ENCODE measurements at places on chromosomes 4 and X.
A peak's percentile ranks its signal among the peaks of the same experiment; 100 is the strongest.

- no peak for DNase-seq
These were observed 2313.3 kb downstream of the ARAP2 start for GRCh38 chr4:33931026-33931425.

- DNase-seq, result no peak
These were observed 166.5 kb downstream of the PRR32 start for GRCh38 chrX:126985981-126986380.

- DNase-seq, result no peak
These were observed 53.7 kb downstream of the ZFX start for GRCh38 chrX:24203072-24203808.

- no peak for DNase-seq
These were observed 41.4 kb upstream of the PHF8 start for GRCh38 chrX:54085666-54086065.

- DNase-seq, result no peak
These were observed 23.1 kb downstream of the BANK1 start for GRCh38 chr4:101813604-101814003.

- no peak for DNase-seq
These were observed 228.8 kb downstream of the SPCS3 start for GRCh38 chr4:176548571-176548970.

DNA sequence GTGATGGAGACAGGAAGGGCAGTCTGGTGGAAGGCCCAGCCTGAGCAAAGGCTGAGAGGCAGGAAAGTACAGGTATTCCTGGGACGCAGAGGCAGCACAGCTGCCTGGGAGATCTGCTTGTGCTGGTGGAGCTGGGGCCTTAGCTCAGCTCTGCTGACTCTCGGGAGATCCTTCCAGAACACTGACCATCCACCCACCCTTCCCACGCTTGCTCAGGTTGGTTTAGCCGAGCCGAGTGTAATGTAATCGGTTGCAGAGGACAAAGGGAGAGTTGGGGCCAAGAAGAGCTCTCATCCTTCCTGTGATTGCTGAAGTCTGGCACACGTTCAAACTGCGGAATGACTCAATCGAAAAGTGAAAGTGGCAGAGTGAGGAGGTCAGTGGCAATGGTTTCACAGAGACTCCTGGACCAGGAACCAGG is 43.1 kb upstream of the GPR78 start:
- no peak for DNase-seq

DNA sequence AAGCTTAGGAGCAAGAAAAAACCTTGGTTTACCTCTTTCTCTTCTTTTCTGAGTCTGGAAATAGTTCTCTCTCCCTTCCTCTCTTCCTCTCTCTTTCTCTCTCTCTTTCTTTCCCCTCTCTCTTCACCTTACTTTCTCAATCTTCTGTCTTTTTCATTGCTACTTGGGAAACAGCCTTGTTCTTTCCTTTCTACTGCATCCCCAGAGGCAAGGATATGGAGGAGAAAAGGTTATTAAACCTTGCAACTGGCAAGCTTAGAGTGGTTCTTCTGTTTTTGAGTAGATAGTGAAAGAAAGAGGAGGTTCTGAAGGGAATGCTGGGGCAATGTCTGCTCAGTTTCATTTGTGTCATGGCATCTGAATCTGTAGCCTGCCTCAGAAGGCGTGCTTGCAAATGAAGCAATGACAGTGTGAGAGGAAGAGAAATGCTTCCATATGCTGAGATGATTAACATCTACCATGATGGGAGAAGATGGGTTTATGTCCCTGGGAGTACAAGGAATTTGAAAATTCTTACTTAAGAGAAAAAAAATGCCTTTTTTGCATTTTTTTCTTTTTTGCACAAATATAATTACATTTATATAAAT is 190.6 kb downstream of the CEP135 start:
- DNase-seq, result no peak

GRCh38 chr4:57374866-57375595 is 264.8 kb upstream of the IGFBP7 start:
- no peak for DNase-seq

- DNase-seq, result no peak
These were observed 304 bp upstream of the SPIN2A start for GRCh38 chrX:57137501-57137900.

GRCh38 chr4:125440814-125441213 is 126.1 kb downstream of the FAT4 start:
- DNase-seq, result no peak

GRCh38 chr4:83605210-83605609 is 69.3 kb downstream of the GPAT3 start:
- no peak for DNase-seq

DNA sequence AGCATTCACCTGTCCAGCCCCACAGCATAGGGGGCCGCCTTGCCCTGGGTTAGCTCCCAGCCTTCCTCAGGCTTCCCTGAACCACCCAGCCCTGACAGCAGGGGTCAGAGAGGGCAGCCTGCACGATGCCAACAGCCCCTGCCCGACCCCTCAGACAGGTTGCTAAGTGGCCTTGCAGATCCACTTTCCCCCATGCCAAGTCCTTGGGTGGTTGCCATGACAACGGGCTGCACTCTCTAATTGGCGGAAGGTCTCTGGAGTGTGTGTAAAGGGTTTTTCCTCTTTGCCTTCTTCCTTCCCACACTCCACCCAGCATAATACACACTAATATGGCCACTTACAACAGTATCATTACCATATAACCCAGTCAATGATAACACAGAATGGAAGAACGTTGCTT is 99.6 kb upstream of the AFAP1 start:
- peak; percentile 98 for DNase-seq

- no peak for DNase-seq
These were observed 82.2 kb upstream of the PRPS2 start for GRCh38 chrX:12709047-12709446.

DNA sequence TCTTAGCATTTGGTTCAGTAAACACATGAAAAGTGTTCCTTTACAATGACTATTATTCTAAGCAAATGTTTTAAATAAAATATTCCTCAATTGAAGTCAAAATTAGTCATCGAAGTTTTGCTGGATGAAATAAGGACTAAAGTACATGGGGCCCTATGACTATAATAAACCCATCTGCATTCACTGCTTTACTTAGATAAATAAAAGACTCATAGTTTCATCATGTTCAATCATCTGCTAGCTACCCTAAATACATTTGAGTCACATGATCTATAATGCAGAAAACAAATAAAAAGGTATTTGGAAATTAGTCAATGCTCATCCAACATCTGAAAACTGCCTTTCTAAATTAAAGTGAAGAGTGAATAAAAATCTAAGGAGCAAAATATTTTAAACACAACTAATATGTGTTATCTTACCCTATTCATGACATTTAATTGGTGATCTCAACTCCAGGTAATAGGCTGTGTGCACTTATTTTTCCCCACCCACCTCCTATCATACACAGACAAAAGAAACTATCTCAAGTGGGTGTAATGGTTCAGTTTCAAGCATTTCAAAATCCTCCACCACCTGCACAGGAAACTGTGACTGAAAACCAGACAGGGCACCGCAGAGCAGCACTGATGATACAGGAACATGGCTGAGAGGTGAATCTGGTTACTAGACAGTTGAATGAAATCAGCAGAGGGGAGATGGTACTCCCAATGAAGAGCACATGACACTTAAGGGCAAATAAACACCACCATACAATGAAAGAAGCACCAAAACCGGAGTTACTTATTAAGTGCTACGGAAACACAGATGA is 78.6 kb downstream of the CAMK2D start:
- DNase-seq, result peak; percentile 75

DNA sequence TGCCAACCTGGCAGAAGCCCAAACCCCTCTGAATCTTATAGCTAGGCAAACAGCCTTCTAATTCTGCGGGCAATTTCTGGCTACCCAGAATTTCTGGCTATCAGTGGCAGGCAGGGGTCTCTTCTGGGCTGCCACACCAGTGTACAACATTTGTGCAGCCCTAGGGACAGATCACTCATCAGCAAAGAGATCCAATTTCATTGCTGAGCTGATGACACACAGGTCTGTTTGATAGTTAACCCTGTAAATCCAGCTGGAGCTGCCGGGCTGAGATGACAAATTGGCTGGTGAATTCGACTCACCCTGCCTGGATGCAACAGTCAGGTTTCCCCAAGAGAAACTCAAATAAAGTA is 2.4 kb downstream of the MID1 start:
- DNase-seq, result no peak

DNA sequence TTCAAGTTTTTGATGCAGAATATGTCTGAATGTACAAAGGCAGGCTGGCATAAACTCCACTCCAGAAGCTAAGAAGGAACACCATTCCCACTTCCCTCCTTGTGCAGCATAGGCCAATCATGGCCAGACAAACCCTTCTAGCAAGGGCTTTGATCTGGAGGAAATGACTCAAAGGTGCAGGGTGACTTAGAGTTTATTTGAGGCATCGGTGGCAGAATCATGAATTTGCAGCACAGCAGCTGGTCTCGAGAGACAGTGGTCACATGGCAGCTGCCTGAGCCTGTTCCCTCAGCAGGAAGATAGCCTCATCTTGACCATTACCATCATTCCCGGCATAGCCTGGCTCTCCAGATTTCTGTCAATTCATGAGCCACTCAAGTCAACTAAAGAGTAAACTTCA is 154.5 kb downstream of the ATP10D start:
- DNase-seq, result no peak

GRCh38 chr4:5734853-5735252 is 23.9 kb downstream of the EVC start:
- no peak for DNase-seq

DNA sequence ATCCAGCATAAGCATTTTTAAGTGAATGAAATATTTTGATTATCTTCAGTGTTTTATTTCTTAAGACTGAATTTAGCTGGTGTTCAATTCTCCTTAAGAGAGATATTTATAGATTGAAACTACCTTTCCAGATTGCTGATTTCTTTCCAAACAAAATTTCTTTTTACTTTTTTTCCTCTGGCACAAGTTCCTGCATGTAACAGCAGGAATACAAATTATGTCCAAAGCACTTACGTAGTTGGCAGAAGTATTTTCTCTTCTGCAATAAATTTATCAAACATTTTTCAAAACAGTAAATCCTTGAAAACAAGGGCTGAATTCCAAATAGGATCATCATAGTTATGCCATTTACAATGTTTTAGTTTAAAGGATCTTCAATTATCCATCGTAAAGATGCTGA is 412.6 kb downstream of the IQCM start:
- no peak for DNase-seq

DNA sequence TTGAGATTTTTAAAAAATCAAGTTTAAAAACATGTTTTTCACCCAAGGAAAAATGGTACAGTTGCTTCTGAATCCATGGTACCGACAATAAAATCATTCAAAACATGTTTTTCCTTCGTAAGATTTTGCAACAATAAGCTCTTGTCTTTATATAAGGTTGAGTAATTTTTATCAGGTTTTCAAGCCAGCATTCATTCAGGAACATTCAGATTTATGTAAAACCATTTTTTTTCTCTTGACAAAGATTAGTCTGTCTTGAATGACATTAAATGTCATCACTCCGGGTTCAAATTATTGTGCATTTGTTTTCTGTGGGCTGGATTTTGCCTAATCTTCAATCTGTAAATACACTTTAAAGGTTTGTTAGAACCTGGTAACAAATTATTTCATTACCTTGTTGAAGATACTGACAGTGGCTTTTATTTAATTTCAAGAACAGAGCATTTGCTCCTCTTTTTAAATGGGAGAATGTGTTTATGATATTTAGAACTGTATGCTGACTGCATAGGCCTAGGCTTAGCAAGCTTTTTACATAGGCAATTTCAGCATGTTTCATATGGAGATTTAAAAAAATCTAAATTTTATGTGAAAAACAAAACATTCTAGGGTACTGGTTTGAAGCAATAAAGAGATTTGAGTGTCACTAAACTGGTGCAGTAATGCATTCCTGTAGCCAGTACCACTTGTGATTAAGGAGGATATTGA is 336.4 kb upstream of the HAND2 start:
- DNase-seq, result no peak

- DNase-seq, result no peak
These were observed 21.5 kb downstream of the XIAP start for GRCh38 chrX:123881330-123881729.

DNA sequence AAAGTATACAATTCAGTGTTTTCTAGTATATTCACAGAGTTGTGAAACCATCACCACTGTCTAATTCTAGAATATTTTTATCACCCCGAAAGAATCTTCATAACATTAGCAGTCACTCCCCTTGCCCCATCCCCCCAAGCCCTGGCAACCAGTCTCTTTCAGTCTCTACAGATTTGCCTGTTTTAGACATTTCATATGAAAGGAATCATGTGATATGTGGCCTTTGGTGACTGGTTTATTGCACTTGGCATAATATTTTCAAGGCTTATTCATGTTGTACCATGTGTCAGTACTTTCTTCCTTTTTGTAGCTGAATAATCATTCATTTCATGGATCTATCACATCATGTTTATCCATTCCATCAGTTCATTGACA is 371.7 kb downstream of the AFF2 start:
- no peak for DNase-seq

GRCh38 chrX:39451046-39451445 is 646.7 kb downstream of the BCOR start:
- no peak for DNase-seq

- DNase-seq, result peak; percentile 39
These were observed 107.8 kb upstream of the FMR1 start for GRCh38 chrX:147803948-147804347.

- DNase-seq, result no peak
These were observed 7.8 kb upstream of the SH3TC1 start for GRCh38 chr4:8191136-8191747.

DNA sequence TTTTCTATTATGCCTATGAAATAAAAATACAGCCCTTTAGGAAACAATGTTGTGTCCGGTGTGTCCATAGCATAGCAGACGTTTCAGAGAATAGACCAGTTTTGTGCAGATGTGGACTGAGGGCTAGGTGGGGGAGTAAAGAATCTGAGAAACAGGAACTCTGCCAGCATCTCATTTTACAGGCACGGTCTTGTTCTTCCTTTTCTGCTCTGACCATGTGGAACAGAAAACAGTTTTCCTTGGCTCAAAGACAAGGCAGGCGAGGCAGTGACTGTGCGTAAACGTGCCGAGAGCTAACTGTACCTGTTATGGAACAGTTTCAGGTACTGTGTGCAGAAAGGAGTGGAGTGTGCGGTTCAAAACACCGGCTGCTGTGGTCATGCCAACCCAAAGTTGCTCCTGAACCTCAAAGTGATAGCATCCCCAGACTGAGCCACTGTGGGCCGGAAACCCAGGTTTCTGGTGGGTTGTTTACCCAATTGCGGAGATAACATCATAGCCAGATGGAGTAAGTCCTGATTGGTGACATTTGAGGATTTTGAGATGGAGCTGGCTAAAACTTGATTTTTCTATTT is 20.2 kb downstream of the CNGA2 start:
- DNase-seq, result no peak

GRCh38 chr4:212438-213188 is 88.3 kb downstream of the ZNF718 start:
- no peak for DNase-seq

- no peak for DNase-seq
These were observed 3.0 kb downstream of the FNIP2 start for GRCh38 chr4:158771776-158772175.

- DNase-seq, result no peak
These were observed 196.5 kb upstream of the HS3ST1 start for GRCh38 chr4:11625211-11625610.

DNA sequence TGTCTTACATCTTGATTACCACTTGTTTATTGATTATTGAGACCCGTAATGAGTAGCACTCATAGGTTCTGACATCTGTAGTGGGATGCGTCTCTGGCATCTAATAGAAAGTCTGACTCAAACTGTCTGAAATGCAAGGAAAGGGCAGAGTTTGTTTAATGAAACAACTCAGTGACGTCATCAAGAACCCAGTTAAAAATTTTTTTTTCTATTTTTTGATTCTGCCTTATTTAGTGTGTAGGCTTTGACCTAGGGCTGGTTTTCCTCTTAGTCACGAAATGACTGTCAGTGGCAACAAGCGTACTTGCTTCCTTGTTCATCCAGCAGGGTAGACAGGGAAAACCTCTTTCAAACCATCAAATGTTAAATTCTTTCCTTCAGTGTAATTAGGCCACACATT is 3.1 kb upstream of the CDKL5 start:
- DNase-seq, result no peak
